ENCODE measurements at places on chromosomes 6 and 20.

DNA sequence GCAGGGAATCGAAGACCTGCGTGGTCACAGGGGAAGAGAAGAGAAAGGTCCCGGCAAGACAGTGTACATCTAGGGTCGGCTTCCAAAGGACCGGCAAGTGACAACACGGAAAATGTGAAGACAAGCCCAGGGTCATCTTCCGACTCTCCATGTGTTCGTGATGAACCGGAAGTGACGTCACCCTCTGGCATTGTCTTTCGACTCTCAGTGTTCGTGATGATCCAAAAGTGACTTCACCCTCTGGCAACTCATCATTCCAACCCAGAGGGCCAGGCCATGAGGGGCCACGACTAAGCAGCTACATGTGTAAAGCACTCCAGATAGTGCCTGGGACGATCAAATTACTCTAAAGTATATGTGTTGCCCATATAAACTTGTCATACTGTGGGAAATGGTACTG is 290.8 kb downstream of the THBS2 start:
- no peak for DNase-seq

GRCh38 chr6:127115746-127116145 is 2.7 kb upstream of the RSPO3 start:
- no peak for DNase-seq

DNA sequence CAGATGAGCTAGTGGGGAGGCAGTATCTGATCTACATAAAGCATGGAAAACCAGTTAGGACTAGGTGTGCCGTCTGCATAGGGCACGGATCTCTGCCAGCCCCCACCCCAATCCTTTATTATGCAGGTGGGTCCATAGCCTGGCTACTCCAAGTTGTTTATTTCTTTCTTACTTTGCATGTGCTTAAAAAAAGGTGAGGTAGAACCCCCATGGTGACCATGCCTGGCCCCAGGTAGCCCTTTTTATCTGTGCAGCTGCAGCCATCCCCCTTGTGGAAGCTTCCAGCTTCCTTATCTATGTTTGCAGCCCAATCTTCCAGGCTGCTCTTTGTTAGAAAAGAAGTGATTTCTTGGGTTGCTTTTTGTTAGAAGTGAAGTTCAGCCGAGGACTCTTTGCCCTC is 9.0 kb upstream of the TREM2 start:
- DNase-seq: no peak

DNA sequence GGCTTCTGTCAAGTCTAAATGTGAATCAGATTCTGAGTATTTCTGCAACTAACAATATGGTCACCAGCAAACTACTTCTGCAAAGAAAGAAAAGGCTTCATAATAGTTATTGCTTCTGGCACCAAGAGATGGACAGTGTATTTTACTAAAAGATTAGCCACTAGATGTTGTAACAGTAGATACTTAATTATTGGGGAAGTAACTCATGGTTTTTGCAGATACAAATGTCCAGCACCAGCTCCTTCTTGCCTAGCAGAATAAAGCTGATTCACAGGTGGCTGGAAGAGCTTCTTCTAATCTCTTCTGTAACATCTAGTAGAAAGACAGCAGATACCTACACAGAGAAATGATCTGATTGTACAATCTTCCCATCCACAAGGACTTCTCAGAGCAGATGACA is 21.2 kb downstream of the ATXN1 start:
- no peak for DNase-seq

- DNase-seq: no peak
These were observed 46.6 kb downstream of the RBM38 start for GRCh38 chr20:57437672-57438330.

- DNase-seq: no peak
These were observed 72.2 kb downstream of the SGK1 start for GRCh38 chr6:134245706-134246105.

DNA sequence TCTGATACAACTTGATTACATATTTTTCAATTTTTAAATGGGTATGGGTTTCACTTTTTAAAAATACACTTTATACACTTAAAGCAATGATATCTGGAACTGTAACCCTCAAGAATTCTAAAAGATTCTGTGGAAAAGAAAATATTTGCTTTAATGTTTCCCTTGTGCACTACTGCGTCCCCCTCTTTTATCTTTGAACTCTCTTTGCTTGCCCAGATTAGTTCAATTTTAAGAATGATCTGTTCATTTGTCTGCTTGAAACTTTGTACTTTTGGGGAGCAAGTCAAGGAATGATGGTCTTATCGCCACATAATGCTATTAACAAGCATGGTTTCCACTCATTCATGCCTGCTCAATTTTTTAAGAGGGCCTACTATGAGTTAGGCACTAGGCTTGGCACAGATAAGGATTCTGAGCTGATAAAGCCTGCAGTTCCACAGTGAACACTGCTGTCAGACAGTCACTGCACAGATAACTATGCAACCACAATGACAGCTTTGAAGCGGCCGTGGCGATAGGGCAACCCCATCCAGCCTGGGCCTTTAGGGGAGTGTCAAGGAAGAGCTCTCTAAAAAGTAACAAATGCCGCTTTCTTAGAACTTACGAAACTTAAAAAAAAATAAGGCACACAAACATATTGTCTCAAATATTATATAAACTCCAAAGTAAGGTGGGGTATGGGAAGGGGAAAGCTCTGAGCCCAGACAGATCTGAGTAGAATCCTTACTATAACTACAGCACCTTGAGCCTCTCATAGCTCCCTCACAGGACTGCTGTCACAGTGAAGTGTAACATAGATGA is 29.7 kb downstream of the FYN start:
- DNase-seq: peak; percentile 50

GRCh38 chr20:23679133-23680092 is 9.4 kb downstream of the CST4 start:
- DNase-seq: no peak

DNA sequence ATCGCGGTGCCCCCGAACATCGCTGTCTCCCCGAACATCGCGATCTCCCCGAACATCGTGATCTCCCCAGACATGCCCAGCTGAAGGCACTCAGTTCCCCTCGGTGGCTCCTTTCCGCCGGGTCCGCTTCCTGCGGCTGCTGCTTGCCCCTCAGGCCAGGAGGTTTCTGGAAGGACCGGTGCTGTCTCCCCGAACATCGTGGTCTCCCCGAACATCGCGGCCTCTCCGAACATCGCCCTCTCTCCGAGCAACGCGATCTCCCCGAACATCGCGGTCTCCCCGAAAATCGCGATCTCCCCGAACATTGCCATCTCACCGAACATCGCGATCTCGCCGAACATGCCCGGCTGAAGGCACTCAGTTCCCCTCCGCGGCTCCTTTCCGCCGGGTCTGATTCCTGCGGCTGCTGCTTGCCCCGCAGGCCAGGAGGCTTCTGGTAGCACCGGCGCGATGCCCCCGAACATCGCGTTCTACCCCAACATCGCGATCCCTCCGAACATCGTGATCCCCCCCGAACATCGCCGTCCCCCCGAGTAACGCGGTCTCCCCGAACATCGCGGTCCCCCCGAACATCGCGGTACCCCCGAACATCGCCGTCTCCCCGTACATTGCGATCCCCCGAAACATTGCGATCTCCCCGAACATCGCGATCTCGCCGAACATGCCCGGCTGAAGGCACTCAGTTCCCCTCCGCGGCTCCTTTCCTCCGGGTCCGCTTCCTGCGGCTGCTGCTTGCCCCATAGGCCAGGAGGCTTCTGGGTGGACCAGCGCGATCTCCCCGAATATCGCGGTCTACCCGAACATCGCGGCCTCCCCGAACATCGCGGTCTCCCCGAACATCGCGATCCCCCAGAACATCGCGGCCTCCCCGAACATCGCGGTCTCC is 808 bp downstream of the ULBP1 start:
- DNase-seq: no peak

DNA sequence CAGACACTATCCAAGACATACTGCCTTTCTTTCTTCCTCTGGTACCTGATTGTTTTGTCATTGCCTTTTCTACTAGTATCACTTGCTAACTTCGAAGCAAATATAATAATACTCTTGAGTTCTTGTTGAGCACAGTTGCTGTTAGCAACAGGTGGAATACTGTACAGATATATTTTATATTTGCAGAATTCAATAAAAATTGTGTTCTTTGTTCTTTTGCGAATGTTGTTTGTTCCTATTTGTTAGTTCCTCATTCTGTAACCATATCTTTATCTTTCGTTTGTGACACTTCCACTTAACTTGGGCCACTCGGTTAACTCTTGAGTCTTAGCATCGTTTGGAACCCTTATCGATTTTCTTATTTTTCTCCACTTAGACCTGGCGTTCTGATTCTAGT is 868 bp downstream of the CYB5R4 start:
- no peak for DNase-seq

DNA sequence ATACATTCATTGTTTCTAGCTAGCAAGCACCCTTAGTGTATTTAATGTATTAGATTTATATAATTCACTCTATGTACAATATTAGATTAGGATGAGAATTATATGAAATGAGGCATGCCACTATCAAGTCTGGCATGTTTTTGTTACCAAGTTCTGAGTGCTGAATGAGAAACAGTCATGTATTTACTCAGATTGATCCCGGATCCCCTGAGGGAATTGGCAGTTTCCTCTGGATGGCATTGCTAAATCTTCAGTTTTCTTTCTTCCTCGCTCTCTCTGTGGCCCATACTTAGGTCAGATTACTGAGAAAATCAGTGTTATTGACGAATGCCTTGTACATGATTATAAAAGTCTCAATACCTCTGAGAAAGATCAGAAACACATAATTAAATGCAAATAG is 66.6 kb downstream of the CDKAL1 start:
- no peak for DNase-seq

DNA sequence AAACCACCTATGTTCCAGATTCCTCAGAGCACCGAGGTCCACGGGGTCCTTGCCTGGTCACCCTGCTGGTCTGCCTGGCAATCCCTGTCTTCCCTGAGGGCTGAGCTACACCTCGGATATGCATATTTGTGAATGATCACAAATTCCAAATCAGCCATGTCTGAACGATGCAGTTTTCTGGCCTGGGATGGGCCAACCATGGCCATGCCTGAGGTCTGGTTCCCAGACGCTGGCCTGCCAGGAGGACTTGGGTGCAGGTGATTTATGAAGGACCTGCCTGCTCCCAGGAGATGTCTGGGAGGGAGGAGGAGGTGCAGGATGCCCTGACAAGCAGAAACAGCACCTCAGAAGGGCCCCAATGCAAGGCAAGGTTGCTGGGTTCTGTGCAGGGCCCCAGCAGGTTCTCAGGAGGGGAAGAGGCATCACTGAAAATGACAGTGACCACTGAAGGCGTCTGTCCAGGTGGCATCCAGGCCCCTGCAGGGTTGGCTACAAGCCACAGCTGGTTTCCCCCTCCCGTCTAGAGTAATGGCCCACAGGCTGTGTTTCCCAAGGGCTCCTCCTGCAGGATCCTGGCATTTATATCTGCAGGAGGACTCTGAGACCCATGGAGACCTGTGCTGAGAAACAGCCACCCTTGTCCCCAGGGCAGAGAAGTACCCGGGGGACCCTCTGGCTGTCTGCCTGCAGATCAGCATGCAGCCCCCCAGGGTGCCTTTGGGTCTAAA is 205.3 kb downstream of the TAF4 start:
- DNase-seq: no peak

- no peak for DNase-seq
These were observed 38.5 kb upstream of the OGFRL1 start for GRCh38 chr6:71250099-71250602.

DNA sequence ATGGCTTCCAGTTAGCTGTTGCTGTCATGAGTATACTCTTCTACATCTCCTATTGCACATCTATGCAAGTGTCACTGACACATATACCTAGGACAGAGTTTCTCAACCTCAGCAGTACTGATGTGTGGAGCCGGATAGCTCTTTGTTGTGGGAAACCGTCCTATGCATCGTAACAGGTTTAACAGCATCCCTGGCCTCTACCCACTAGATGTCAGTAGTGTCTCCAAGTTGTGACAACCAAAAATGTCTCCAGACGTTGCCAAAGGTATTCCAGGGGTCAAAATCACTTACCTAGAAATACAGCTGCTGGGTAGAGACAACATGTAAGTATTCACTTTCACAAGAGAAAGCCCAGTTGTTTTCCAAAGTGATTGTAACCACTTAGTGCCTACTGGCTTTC is 637.6 kb downstream of the RNF144B start:
- no peak for DNase-seq

DNA sequence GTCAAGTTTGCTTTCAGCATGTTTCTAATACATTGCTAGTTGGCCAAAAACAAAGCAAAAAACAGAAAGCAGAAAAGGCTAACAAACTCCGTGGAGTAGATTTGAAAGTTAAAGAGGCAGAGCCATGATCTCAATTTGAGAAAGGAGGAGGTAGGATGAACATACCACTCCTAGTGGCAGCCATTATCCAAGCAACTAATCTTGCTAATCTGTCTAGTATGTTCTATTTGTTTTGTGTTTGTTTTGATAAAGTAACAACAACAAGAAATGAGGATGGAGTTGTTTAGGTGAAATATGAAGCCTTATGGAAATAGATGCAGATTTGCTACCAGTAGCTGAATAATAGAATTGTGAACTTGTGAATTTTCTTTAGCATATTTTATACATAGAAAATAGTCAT is 295.5 kb upstream of the PRDM1 start:
- DNase-seq: no peak

Data from stimulated activated CD8-positive, alpha-beta memory T cell treated with anti-CD3 and anti-CD28 coated beads, Interleukin-15, amount 100 ng/mL, for 48 hours (primary cell).